ENCODE measurements at places on chromosomes 1 and 21.

- DNase-seq, result no peak
Measured at GRCh38 chr1:15310544-15310943, 63.5 kb downstream of the FHAD1 start.

DNA sequence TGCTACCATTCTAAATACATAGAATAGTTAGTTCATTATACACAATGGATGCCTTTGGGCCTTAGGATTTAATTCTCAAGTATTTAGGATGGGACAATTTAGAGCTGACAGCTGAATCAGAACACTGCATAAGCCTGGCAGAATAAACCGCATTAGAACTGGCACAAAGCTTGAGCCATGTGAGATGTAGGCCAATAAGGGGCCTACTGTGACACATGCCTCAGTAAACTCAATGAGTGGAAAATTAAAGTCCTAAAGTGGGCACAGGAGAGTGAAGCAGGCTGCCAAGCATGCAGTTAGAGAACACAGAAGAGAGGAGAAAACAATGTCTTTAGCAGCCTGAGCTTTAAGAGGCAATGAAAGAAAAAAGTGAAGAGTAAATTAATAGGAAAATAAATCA is 24.3 kb downstream of the SCYL3 start:
- DNase-seq, result no peak

- no peak for DNase-seq
Measured at GRCh38 chr1:148363439-148363810, 119.7 kb downstream of the PPIAL4G start.

- DNase-seq, result no peak
Measured at GRCh38 chr1:193588311-193589082, 402.1 kb upstream of the B3GALT2 start.

DNA sequence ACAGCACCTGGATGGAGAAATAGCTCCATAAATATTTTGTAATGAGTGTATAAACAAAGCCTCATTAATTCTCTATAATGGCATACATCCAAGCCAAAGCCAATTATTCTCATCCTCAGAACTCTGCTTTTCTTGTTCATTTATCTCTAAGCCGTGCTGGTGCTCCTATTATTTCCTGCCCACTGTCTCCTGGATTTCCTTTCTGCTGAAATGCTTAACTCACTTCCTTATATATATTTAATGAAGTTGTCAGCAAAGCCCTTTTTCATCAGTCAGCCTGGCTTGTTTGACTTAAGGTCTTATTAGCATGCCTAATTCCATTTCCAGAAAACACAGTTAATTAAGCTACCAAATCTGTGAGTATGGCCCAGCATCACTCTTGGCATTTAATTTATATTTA is 93.4 kb downstream of the SLC25A24 start:
- no peak for DNase-seq

GRCh38 chr1:224623743-224624333 is 7.7 kb downstream of the CNIH3 start:
- DNase-seq, result no peak

- no peak for DNase-seq
Measured at GRCh38 chr21:38183961-38184360, 72.8 kb upstream of the KCNJ15 start.

GRCh38 chr1:238141353-238141752 is 250.6 kb upstream of the ZP4 start:
- DNase-seq, result no peak

- DNase-seq, result no peak
Measured at GRCh38 chr1:37931102-37931360, 15.8 kb downstream of the INPP5B start.

- no peak for DNase-seq
Measured at GRCh38 chr1:19101244-19101643, 108.8 kb downstream of the UBR4 start.

DNA sequence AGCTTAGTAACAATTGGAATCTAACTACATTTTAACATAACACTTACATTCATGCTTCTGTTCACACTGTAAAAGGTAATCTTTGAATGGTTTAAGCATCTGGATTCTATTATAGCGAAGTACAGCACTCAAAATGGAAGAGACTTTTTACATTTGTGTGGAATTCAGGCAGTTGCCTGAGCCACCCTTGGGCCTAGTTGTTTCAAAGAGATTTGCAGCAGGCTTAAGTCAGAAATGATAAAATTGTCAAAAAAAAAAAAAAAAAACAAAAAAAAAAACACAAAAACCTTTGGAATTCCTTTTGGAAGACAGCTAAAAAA is 199.9 kb downstream of the LYPLAL1 start:
- no peak for DNase-seq

GRCh38 chr21:44076316-44076715 is 30.9 kb upstream of the PWP2 start:
- no peak for DNase-seq

DNA sequence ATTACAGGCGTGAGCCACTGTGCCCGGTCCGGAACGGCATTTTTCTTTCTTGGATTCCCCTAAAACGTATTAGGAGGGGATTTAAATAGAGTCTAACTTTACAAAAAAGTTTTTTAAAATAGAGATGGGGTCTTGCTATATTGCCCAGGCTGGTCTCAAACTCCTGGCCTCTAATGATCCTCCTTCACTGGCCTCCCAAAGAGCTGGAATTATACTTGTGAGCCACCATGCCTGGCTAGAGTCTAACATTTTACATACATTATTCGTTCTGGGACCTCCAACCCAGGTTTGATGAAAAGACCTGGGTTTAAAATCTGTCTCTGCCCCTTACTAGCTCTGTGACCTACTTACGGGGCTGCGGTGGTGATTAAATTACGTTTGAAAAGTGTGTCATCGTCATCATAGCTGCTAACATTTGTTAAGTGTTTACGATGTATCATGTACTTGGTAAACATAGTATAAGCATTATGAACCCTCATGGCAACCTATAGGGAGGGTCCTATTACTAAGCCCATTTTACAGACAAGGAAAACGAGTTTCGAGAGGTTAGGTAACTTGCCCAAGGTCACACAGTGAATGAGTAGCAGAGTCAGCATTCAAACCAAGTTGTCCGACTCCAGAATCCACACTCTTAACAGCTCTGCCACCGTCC is 24.5 kb downstream of the PLEKHM2 start:
- no peak for DNase-seq

DNA sequence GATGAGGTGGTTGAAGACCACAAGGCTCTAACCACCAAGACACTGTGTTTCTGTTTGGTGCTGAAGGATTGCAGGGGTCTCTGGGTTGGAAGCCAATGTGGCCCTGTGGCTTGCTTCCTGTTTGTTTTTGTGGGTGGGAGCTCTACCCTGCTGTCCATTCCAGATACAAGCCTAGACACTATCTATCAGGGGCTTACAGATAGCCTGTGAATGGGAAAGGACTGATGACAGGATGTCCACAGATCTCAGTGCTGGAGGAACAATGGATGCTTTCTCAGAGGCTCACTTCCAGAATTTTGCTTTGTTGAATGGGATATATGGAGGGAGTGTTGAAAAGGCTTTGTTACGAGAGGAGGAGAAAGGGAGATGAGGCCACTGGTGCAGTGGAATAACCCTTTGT is 69.7 kb downstream of the NOS1AP start:
- no peak for DNase-seq

GRCh38 chr1:96073100-96073499 is 648.5 kb upstream of the PTBP2 start:
- DNase-seq, result no peak

DNA sequence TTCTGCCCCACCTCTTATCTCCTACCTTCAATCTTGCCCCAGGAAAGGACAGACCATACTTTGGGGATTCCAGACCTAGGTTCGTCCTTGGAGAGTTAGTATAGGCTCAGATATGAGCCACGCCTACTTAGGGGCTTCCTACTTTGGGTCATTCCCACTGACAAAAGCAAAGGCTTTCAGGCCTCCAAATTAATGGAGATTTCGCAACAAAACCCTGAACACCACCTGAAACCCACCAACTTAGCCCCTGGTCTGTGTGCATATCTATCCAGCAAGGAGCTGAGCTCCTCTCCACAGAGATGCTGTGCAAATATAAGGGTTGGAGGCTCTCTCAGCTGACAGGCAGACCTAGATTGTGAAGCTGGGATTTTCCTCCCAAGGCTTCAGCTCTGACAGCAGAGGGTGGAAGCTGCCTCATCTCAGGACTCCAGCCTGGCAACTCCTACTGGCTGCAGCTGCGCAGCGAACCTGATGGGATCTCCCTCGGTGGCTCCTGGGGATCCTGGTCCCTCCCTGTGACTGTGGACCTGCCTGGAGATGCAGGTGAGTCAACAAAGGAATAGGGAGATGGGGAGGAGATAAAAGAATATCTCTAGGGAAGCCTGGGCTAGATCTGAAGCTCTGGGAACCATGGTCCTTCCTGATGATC is 2.1 kb downstream of the MPL start:
- DNase-seq, result no peak
